Stimulated activated CD8-positive, alpha-beta memory T cell treated with anti-CD3 and anti-CD28 coated beads, Interleukin-2, amount 100 ng/mL, for 48 hours (primary cell): ENCODE measurements at places on chromosomes 3 and 15.

DNA sequence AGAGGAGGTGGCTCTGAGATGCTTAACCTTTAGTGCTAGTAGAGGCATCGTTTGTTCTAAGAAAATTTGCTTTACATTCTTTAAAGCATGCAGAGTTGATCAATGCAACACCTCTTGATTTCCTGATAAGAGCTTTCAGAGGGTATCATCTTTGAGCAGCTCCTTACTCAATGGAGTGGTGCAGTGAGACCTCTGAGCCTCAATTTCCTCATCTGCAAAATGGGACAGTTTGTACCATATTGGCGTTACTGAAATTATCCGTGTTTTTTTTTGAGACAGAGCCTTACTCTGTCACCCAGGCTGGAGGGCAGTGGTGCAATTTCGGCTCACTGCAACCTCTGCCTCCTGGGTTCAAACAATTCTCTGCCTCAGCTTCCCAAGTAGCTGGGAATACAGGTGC is 1.6 kb upstream of the TMEM42 start:
- no peak for DNase-seq

DNA sequence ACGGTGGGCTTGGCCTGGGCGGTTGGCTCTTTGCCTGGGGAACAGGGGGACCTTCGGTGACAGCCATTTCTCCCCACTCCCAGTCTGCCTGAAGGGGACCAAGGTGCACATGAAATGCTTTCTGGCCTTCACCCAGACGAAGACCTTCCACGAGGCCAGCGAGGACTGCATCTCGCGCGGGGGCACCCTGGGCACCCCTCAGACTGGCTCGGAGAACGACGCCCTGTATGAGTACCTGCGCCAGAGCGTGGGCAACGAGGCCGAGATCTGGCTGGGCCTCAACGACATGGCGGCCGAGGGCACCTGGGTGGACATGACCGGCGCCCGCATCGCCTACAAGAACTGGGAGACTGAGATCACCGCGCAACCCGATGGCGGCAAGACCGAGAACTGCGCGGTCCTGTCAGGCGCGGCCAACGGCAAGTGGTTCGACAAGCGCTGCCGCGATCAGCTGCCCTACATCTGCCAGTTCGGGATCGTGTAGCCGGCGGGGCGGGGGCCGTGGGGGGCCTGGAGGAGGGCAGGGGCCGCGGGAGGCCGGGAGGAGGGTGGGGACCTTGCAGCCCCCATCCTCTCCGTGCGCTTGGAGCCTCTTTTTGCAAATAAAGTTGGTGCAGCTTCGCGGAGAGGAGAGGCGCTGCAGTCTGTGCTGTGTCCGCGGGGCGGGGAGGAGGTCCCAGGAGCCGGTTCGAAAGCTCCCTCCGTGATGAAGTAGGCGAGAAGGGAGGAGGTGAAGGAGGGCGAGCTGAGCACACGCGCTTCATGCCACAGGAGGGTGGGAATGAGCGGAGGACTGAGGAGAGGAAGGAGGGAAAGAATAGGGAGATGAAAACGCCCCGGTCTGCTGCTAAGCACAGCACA is 9.6 kb downstream of the CLEC3B start:
- DNase-seq = no peak

GRCh38 chr15:68783226-68784058 is 37.3 kb downstream of the ANP32A start:
- peak; percentile 49 for DNase-seq

DNA sequence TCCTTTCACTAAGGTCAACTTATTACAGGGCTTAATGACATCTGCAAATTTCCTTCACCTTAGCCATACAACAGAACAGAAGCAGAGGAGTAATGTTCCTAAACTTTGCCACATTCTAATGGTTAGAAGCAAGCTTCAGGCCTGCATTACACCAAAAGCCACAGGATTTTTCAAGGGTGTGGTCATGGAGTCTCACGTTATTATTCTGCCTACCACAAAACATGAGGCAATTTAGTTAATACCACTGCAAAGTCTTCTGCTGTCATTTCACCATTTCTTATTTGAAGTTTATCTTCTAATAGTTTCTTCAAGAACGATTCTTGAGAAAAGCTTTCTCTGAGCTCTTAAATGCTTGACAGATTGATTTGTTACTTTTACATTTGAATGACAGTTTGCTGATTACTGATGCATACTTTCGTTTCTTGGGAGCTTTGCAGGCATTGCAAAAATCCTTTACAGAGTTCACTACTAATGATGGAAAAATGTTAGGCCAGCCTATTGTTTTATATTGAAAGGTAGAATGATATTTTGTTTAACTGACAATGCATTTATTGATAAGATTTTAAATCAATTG is 1257.1 kb downstream of the NSUN3 start:
- DNase-seq = no peak

DNA sequence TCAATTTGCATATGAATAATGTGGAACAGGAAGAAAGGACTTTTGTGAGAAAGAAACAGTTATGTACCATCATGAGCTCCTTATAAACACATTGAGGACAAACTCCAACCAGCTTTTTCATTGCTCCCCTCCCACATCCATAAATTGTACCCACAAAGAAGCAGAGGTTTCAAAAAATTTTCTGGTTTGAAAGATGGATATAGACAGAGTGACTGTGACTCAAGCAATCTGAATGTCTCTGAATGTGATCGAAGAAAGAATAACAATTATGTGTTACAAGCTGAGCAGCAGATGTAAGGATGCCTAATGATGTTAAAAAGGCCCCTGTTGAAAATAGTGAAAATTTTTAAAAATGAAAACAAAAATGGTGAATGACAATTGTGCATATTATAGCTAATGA is 127.4 kb downstream of the TFG start:
- DNase-seq = no peak

DNA sequence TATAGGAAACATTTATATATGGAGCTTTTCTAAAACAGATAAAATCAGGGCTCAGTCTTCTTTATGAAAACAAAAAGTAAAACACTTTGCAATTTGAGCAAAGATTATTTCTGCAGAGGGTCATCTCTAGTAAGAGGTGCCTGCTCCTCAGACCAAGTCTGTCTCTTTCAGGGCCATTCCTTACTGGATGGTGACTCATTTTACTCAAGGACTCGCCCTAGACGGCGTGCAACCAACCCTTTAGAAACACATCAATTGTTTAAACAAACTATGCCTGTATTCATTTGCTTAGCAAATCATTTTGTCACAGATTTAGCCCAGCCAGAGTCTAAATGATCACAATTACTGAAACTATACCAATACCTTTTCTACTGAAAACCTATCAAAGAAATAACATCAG is 242.8 kb upstream of the ICE2 start:
- DNase-seq = no peak

GRCh38 chr3:31102196-31102879 is 207.9 kb upstream of the GADL1 start:
- DNase-seq = no peak

- DNase-seq = no peak
Measured at GRCh38 chr3:134646086-134646485, 4.7 kb downstream of the KY start.

DNA sequence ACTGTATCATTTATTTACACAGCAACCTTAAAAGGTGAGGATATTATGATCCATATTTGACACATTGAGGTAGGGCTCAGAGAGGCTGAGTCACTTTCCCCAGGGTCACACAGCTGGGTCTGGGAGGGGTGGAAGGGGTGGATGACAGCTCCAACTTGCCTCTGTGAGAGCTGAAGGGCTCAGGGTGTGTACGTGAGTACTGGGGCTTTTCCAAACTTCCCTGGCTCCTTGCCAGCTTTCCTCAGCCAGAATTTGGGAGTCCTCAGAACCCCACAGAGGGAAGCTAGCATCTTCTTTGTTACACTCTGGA is 58.3 kb upstream of the SLC6A11 start:
- no peak for DNase-seq

DNA sequence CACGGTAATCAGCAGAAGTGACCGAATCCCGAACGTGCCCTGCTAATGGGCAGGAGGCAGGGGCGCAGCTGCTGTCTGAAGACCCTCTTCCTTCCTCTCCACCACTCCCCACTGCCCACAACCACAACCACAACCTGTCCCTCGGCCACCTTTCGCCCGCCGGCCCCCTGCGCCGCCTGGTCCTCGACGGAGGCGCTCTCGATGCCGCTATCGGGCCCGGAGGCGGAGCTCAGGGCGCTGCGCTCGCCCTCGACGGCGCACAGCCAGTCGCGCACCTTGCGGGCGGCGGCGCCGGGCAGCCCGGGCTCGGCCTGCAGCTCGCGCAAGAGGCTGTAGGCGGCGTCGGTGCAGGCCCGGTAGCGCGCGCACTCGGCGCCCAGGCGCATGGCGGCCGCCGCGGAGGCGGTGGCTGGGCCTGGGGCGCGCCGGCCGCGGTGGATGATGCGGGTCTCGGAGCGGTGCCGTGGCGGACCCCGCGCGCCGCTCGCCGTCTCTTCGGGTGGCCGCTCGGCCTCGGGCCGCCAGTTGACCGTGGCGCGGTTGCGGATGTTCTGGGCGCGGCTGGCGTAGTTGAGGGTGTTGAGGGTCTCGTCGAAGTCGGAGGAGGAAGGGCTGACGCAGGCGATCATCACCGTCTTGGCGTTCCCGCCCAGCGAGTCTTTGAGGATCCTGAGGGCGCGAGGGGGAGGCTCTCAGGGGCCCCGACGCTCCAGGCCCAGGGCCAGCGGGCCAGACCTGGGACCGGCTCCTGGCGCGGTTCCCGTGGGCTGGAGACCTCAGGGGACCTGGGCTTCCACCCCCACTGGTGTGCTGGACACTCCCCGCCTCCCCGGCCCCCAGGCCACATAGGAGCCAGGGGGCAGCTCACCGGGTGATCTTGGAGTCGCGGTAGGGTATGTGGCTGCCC is 6.9 kb downstream of the KIF7 start:
- no peak for DNase-seq

DNA sequence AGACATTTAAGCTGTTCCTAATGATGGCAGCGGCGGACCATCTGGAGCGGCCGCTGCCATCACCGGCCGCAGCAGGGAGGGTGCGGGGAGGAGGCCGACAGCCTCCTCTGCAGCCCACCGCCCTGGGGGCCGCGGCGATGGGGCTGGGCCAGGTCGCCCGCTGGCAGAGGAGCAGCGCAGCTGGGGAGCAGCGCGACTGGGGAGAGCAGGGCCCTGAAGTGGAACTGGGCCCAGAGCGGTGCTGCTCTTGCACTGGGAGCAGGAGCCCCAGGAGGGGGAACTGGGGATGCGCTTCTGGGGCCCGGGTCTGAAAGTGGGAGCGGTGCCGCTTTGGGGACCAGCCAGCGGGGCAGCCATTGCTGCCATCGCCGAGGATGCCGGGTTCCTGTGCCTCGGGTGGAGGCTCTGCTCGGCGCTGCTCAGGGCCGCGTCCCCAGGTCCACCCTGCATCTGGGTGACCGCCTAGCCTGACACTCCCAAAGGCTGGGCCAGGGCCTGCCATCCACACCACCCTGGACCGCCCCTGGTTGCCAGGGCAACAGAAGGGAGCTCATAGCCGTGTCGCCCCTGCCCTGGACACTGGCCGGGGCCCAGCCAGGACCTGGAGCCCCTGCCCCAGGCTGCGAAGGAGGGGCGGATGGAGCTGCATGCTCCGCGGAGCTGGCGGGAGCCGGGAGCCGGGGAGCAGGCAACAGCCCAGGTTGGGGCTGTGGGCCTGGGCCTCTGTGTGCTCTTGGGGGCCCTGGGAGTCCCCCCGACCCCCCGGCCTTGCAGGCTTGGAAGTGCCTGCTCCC is 15.5 kb upstream of the PLA2G4E start:
- DNase-seq = no peak

- no peak for DNase-seq
Measured at GRCh38 chr15:65342493-65342892, 35.3 kb downstream of the IGDCC3 start.

DNA sequence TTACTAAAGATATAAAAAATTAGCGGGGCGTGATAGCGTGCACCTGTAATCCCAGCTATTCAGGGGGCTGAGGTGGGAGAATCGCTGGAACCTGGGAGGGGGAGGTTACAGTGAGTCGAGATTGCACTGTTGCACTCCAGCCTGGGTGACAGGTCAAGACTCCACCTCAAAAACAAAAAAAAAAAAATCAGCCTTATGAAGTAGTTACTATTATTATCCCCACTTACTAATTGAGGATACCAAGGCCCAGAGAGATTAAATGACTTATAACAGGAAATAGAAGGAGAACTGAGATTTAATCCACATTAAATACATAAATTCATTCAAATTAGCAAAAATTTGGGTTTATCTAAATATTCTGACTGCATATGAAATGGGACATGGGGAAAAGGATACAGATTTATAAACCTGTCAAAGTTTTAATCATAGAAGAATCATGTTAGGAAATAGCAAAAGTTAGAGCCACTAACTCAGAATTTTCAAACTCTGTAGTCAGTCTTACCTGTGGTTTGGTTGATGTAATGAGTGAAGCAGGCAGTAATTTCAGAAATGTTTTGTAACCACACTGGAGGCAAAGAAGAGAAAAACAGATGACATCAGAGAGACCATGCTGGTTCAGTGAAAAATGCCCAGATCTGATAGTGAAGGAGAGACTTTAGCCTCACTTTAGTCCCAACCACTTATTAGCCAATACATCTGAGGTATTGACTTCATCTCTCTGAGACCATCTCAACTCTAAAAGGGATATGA is 25.0 kb upstream of the ACAP2 start:
- DNase-seq = no peak

DNA sequence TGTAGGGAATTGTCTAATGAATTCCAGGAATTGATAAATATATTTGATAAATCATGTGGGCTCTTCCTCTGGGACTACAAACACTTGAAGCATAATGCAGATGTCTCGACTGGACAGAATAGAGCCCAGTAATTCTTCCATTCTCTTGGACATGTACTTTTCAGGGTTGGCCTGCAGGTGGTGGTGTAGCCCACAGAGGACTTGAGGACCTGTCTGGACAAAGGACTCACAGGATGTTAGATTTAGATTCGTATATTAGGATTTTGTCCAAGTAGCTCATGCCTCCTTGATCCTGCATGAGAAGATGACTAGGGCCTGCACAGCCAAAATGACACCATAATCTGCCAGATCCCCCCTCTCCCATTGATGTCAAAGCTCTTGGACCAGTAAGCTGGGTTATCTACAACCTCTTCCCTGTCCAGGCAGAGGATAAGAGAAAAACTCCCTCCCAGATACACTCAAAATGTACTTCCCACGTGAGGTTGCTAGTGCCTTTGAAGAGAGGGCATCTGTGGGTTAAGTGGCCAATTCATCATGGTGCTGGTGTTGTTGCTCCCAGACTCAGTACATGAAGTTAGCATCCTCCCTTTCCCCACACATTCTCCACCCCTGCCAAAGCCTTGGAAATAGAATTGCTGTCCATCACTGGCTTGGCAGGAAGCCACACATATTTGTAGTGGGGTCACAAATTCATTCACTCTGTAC is 88.6 kb upstream of the ZNF280D start:
- DNase-seq = peak; percentile 24

- DNase-seq = no peak
Measured at GRCh38 chr15:78105476-78106241, 13.3 kb downstream of the SH2D7 start.

- DNase-seq = peak; percentile 7
Measured at GRCh38 chr3:57815036-57815435, 58.9 kb downstream of the SLMAP start.

- DNase-seq = no peak
Measured at GRCh38 chr3:21561472-21561871, 189.5 kb downstream of the ZNF385D start.
